ENCODE measurements at places on chromosomes 13 and 19.

DNA sequence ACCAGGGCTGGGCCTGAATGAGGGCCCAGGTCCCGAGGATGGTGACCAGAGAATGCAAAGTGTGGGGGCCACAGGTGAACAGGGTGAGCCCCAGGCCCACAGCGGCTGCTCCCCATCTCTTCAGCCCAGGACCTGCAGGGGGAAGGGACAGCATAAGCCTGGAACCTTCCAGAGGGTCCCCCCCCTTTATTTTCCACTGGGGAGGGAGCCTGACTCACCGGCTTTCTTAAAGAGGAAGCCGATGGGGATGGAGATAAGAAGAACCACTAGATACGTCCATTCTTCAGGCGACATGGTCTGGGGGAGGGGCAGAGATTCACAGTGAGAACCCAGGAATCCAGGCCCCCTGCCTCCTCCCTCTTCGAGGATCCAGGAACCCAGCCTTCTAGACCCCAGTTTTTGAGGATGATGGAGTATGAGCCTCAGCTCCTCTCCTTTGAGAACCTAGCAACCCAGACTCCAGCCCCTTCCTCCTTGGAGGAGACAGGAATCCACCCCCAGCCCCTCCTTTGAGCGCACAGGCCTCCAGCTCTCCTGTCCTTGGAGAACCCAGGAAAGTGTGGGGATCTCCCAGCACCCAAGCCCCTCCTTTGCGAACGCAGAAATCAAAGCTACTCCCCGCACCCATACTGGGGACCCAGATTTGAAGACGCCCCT, 1.0 kb downstream of the MBOAT7 start:
- no peak for DNase-seq

DNA sequence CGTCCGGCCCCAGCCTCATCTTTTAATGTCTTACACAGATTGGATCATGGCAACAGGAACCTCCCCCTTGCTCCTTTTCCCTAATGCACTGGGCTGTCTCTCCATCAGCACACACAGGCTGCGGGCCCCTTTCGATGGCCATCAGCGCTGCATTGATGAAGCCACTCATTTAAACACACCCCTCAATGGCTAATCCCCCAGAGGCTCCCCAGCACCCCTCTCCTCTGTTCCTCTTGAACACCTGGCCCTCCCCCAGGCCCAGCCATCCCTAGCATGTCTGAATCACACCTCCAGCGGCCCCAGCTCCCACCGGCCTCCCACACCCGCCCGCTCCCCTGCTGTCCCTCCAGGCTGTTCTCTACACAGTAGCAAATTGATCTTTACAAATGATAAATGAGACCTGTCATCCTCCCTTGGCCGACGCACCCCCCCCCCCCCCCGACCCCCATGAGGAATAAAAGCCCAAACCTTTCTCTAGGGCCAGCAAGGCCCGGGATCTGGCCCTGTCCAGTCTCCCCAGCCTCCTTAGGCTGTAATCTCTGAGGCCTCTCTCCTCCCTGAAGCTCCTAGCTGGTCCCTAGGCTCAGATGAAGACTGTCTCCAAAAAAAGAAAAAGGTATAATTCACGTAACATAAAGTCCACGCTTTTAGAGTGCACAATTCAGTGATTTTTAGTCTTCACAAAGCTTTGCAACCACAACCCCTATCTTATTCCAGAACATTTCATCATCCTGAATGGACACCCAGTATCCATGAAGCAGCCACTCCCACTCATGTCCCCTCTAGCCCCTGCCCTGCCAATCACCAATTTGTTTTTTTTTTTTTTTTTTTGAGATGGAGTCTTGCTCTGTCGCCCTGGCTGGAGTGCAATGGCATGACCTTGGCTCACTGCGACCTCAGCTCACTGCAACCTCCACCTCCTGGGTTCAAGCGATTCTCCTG, 7.4 kb downstream of the RPL28 start:
- no peak for DNase-seq

DNA sequence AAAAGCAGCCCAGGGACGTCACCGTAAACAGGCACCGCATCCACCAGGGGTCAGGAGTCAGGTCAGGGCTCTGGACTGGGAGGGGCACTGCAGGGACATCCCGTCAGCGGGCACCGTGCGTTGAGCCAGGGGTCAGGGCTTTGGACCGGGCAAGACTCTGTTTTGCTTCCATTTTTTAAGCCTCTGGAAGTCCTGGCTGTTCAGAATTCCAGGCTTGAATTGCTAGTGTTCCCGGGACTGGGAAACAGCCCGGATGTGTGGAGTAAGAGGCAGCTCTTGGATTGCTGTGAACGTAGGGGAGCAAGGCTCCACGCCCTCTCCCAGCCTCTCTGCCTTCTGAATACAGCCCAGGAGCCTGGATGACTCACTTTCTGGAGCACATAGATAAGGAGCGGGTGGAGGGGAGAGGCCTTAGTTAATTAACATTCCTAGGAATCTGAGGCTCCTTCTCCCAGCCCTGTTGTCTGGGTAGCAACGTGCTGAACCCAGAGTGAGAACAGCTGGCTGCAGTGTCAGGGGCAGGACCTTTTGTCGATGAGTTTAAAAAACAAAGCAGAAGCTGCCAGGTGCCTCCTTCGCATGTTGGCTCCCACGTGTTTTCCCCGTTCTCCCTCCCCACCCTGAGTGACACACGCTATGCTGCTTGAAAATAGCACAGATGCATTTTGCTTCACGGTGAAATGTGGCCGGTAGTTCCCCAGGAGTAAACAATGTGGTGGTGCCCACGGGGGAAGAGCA, 21.9 kb downstream of the ATP11A start:
- no peak for DNase-seq

DNA sequence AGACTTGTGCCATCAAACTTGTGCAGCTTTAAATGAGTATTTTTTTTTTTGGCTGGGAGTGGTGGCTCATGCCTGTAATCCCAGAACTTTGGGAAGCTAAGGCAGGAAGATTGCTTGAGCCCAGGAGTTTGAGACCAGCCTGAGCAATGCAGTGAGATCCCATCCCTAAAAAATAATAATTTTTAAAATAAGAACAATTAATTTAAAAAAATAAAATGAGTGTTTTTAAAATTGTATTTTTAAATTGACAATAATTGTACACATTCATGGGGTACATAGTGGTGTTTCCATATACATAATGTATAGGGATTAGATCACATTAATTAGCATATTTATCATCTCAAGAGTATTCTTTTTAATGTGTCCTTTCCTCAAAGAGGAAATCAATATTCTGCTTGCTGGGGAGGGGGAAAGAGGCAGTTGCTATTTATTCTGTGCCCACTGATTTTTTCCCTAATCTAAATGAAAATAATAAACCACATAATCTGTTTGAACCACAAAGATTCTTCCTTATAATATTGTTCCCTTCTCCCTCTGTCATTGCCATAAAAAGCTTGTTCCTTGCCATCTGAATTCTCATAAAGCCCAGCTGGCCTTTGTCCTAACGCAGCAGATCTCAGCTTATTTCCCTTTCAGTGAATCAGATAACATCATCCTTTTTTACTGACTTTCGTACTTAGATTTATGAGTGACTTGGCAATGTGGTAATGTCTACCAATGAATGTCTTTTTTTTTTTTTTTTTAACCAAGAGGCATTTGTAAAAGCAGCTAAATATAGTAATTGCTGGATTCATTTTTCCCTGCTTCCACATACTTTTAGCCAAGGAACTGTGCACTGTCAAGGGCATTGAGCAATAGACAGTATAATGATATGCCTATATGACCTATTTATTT, 81.8 kb upstream of the RUBCNL start:
- DNase-seq, result no peak

DNA sequence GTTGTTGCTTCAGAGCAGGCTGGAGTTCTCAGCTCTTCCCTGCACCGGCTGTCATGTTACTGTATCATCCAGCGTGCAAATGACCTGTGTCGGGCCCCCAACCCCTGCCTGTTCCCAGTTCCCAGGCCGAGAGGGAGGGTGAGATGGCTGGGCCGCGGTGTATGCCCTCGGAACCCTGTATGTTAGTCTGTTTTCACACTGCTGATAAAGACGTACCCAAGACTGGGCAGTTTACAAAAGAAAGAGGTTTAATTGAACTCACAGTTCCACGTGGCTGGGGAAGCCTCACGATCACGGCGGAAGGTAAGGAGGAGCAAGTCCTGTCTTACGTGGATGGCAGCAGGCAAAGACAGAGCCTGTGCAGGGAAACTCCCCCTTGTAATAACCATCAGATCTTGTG, 10.9 kb downstream of the TMEM255B start:
- no peak for DNase-seq

DNA sequence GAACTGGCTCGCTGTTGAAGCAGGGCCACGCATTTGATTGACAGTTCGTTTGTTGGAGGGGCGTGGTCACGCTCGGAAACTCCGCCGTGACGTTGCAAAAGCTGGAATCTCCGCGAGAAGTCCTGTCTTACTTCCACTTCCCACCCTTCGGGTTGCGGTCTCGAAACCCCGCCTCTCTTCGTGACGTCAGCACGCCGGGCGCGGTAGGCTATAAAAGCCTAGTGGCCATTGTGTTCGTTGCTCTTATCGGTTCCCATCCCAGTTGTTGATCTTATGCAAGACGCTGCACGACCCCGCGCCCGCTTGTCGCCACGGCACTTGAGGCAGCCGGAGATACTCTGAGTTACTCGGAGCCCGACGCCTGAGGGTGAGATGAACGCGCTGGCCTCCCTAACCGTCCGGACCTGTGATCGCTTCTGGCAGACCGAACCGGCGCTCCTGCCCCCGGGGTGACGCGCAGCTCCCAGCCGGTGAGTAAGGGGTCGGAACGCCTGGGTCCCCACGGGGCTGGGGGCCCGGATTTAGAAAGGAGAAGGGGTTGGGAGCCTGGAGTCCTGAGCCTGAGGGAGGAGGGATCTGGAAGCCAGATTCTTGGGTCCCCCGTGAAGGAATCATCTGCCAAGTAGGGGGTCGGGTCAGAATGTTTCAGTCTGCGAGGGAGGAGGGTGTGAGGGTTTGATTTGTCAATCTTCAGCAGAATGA, at the start of gene PPP1R15A:
Gene PPP1R15A (plus strand): TSS at position 240 of the 702 bp plus-strand sequence. CDS start 813 bp downstream, outside the sequence.
- peak; percentile 98 for DNase-seq

DNA sequence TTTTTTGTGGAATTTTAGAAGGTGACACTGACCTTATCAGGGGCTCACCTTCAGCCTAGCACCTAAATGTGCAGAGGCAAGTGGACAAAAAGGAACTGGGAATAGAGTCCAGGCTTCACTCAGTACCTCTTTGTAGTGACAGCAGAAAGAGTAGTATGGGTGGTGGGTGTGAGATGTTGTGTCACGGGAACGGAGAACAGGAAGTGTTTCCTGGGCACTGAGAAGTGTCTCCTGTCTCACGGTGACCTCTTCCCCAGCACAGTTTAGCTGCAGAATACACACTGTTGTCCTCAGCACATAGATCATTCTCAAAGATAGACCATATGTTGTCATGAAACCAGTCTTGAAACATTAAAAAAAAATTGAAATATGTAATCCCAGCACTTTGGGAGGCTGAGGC, 17.5 kb upstream of the LGALS14 start:
- DNase-seq, result no peak

- DNase-seq, result no peak
Observed at GRCh38 chr13:64718116-64718515, 2512.0 kb downstream of the PCDH9 start.

GRCh38 chr19:46378268-46378667, 31.4 kb downstream of the PPP5C start:
- DNase-seq, result no peak

DNA sequence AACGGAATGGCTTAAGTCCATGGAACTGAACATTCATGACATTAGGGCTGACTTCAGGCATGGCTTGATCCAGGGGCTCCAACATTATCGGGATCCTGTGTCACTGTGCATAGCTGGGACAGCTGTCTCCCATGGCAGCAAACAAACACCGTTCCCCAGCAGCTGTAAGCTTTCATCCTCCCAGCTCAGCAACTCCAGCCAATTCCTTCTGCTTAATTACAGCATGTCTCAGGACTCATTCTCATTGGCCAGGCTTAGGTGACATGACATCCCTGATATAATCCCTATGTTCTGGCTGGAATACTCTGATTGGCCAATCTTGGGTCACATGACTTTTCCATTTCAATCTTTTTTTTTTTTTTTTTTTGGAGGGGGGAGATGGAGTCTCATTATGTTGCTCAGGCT, 10.9 kb upstream of the TLE5 start:
- DNase-seq, result no peak

GRCh38 chr19:15445227-15445605, 4.5 kb downstream of the WIZ start:
- no peak for DNase-seq

GRCh38 chr13:23443110-23443509, 9.6 kb upstream of the SACS start:
- no peak for DNase-seq

DNA sequence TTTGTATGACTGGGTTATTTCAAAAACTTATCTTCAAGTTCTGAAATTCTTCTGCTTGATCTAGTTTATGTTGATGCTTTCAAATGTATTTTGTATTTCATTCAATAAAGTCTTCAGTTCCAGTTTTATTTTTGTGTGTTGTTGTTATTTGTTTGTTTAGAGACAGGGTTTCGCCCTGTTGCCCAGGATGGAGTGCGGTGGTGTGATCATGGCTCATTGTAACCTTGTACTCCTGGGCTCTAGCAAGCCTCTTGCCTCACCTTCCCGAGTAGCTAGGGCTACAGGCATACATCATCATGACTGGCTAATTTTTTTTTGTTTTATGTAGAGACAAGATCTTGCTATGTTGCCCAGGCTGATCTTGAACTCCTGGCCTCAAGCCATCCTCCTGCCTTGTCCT, 40.3 kb upstream of the ARHGEF7 start:
- no peak for DNase-seq

DNA sequence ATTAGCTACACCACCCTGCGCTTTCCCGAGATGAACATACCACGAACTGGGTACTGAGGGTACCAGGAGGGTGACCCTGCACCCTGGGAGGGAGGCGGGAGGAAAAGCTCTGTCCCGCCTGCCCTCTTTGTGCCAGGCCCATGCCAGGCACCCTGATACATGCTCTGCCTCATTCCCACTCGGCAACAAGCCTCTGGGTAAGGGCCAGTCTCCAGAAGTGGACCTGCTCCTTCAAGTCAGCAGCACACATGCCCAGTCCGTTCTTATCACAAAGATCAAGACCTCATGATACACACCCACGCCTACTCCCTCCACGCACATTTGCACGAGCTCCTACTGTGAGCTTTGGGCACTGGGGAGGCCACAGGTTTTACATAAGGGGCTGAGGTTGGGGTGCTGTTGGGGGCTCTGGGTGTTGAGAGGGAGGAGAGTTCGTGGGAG, 2.0 kb upstream of the FFAR1 start:
- no peak for DNase-seq

- DNase-seq, result no peak
Observed at GRCh38 chr13:111270126-111270525, 50.3 kb upstream of the TEX29 start.

DNA sequence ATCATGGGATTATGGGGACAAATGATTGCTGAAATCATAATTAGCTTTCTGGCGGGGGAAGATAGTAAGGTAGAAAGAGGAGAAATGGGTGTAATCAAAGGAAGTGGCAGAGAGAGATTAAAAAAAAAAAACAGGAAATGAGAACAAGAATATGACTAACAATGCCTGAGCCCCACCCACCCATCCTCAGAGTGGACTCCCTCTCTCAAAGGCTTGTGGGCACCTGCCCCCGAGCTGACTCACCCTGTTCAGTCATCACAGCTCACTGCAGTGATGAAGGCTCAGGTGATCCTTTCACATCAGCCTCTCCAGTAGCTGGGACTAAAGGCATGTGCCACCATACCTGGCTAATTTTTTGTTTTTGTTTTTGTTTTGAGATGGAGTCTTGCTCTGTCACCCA, 26.4 kb upstream of the TPT1 start:
- DNase-seq, result peak; percentile 81

Data from naive thymus-derived CD8-positive, alpha-beta T cell (primary cell).